ENCODE measurements at places on chromosomes 7 and 10.

DNA sequence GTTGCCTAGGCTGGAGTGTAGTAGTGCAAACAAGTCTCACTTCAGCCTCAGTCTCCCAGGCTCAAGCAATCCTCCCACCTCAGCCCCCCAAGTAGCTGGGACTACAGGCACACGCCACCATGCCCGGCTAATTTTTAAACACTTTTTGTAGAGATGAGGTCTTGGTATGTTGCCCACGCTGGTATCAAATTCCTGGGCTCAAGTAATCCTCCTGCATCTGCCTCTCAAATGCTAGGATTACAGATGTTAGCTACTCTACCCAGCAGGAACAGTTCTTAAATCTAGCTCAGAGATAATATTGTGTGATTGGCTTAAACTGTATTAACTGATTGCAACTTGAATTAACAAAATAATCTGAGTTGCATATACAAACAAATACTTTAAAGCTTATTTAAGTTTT, 82.9 kb downstream of the CDK14 start:
- DNase-seq, result no peak

- DNase-seq, result no peak
Observed at GRCh38 chr10:76327441-76327840, 896.0 kb downstream of the LRMDA start.

GRCh38 chr7:130929896-130930659, 196.1 kb upstream of the KLF14 start:
- DNase-seq, result no peak

DNA sequence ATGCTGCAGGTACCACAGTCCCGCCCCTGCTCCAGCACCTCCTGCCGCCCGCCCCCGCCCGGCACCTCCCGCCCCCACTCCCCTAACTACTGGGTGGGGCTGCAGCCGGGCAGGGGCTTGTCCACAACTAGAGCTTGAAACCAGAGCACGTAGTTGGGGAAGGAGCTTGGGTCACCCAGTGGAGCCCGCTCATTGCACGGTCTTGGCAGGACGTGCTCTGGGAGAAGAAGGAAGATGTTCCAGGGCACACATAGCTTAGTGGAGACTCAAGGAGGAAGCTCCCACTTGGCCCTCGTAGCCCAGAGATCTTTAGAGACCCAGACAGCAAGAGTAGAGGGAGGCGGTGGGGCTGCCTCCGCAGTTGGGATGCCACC, 692 bp downstream of the IGFBP1 start:
- no peak for DNase-seq

DNA sequence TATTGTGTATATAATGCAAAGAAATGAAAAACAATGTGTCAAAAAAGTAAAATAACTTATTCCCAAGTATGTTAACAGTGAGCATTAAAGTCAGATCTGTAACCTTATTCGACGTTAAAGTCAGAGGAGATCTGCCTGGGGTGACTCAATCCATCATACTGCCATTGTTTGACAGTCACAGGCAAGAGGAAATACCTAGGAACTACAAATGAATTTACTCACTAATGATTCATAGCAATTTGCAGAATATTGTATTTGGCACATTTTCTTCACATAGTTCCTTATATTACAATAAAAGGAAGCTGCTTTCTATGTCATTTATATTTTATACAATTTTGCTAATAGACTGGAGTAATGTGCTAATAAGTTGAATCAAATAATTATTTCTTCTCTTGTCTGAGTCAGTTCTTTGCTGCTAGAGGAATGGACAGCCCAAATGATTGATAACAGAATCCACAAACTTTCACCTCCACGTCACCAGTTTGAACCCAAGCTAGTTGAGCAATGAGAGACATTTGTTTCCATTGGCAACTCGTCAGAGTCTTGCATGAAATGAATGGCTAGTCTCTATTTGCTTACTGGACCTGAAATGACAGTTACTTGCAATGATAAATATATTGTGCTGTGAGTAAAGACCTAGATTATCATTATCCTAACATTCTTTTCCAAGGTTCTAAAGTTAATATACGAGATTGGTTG, 48.5 kb upstream of the TMEM106B start:
- DNase-seq, result no peak

GRCh38 chr10:122375679-122376160, 1.2 kb downstream of the PLEKHA1 start:
- DNase-seq, result no peak

DNA sequence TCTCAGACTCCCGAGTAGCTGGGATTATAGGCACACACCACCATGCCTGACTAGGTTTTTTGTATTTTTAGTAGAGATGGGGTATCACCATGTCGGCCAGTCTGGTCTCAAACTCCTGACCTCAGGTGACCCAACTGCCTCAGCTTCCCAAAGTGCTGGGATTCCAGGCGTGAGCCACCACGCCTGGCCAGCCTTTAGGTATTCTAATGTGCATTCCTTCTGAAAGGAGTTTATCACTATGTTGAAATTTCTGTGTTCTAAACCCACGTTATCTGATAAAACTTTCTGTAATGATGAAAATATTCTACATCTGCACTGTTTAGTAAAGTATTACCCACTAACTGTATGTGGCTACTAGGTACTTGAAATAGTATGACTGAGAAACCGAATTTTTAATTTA, 110.6 kb upstream of the IMMP2L start:
- DNase-seq, result no peak

DNA sequence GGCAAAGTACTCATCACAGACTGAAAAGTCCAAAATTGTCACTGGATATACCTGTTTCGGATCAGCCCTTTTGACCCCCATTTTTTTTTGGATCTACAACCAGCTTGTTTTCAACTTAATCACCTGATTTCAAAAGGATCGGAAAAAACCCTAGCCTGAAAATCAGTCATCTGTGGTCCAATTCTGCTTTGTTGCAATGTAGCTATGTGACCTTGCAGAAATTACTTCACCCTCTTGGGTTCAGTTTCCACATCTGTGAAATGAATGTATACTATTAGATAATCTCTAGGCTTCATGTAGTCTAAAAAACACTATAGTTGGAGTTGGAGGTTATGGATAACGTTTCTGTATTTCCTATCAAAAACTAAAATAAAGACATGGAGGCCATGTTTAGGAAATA, 37.1 kb downstream of the STEAP4 start:
- no peak for DNase-seq

GRCh38 chr7:18655506-18655905, 160.0 kb downstream of the HDAC9 start:
- no peak for DNase-seq

DNA sequence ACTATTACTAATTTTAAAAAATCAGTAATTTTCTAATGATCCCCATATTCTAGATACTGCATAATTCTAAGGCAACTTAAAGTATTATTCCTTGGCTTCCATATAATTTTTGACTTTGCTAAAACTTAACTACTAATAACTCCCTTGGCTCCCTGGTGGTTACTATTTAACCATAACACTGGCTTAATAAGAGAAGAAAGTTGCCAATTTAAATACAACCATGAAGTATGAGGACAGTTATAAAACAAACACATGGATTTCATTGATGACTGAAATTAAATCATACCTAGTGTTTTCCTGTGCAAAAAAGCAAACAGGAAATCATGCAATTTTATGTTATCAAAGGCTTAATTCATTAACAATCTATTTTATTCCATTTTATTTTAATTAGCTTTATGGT, 1073.9 kb downstream of the GRM8 start:
- DNase-seq, result no peak

GRCh38 chr7:52547308-52547910, 488.0 kb upstream of the POM121L12 start:
- DNase-seq, result no peak

GRCh38 chr10:78460204-78460603, 426.5 kb downstream of the RPS24 start:
- no peak for DNase-seq

DNA sequence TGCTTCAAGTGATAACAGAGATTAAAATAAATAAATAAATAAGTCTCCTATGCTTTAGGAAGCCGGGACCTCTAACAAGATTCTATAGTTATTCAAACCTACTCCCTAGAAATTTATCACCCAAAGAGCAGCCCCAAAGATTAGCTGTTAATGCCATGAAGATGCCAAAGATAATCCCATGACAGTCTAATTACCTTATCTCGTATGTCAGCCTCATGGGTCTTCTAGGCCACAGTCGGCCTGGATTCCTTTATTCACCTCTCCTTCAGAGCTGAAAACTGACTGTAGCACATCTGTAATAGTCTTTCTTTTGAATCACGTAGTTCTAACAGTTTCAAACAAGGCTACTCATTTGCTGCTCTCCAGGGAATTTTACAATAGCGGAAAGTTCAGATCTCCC, 24.2 kb downstream of the COL1A2 start:
- DNase-seq, result no peak

- no peak for DNase-seq
Observed at GRCh38 chr7:69162326-69162725, 435.9 kb upstream of the AUTS2 start.

DNA sequence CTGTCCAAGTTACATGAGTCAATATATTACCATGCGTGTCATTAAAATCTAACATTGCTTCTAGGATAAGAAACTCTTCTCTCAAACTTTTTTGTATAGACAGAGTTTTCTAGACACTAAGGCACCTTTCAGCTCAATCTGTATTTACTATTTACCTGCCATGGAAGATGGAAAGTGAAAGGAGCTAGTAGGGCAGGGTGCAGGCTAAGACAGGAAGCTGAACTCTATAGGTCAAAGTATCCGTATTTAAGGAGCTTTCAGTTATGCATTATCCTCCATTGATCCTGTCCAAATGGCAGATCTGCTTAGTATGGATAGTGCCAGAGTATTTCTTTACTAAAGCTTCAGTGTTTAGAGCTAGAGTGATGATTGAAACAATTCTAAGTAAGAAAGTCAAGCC, 612.8 kb downstream of the IPMK start:
- no peak for DNase-seq

- no peak for DNase-seq
Observed at GRCh38 chr10:132774902-132775863, 10.8 kb downstream of the NKX6-2 start.

DNA sequence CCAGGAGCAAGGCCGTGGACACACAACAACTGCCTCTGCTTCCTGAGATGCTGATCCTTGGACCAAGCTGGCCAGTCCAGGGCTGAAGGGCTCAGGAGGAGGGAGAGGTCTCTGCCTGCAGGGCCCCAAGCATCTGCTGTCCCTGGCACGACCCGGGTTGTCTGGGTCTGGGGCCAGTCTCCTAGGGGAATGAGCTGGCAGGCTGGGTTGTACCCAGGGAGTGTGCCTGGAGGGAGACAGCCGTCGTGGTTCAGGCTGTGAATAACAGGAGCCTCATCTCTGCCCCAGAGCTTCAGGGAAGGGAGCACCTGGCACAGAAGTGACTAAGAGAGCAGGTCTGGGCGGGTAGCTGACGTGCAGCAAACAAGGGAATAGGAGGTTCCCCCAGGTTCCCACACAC, 17.9 kb upstream of the SERPINE1 start:
- no peak for DNase-seq

GRCh38 chr10:50369931-50370330, 118.6 kb upstream of the ASAH2 start:
- DNase-seq, result no peak

DNA sequence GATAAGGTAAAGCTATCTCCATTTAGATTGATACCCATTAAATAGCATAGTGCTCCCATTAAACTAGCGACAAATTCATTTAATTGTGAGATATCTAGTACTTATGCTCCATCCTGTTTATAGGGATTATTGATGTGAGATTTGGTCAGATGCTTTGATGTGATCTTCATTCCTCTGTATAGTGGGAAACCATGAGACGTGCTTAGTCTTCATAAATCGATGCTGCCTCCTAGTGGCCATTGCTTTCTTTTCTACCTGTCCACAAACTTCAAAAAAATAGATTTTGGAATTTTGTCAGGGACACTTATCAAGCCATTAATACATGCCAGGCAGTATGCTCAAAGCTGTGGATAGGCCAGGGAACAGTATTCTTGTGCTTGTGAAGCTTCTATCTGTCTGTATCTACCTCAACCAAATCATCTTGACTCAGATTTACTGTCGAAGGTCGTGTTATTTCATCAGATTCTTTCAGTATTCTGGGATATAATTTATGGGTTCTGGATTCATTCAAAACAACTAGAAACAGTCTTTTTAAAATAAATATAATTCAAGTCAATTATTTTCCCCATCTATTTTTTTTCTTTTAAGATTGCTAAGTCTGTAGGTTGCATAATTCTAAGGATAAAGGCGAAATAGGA, 12.0 kb downstream of the LSM8 start:
- DNase-seq, result no peak

DNA sequence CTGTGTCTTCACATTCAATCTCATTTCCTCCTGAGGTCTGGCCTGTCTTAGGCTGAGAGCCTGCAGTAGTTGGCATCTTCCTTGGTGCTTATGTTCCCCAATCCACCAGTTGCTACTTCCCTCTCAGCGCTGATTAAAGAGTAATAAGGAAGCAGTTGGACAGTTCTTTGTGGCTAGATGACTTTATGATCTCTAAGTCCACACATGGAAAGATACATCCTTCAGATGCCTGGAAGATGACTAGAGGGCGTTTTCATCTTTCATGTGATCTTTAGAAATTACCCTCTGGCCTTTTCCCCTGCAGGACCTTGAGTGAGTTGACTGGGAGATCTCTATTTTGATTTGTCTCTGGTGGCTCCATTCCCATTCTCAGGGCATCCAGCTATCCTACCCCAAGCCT, 204.5 kb downstream of the GRM3 start:
- DNase-seq, result no peak

- DNase-seq, result no peak
Observed at GRCh38 chr10:43647576-43647975, 1.1 kb downstream of the ZNF32 start.

DNA sequence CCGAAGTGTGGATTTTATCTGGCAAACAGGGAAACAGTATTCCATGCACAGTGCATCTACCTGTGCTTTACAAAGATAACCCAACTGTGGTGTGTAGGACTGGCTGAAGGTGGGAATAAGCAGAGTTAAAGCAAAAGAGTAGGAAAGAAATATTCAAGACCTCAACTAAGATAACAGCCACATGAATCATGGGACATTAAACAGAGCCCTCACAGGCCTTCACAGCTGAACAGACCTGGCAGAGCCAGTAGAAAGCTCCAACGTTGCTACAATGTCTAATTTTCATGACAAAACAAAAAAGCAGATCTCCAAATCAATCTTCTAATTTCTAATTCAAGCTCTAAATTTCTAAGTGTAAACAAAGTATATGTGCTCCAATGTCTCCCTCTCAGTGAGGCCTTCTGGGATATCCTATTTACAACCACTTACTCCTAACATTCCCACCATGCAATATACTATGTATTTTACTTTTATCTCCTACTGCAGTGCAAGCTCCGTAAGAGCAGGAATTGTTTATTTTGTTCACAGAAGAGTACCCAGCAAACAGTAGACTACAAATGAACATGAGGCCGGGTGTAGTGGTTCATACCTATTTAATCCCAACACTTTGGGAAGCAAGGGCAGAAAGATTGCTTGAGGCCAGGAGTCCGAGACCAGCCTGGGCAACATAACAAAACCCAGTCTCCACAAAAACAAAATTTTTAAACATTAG, 63.5 kb downstream of the UBE2H start:
- DNase-seq, result no peak

DNA sequence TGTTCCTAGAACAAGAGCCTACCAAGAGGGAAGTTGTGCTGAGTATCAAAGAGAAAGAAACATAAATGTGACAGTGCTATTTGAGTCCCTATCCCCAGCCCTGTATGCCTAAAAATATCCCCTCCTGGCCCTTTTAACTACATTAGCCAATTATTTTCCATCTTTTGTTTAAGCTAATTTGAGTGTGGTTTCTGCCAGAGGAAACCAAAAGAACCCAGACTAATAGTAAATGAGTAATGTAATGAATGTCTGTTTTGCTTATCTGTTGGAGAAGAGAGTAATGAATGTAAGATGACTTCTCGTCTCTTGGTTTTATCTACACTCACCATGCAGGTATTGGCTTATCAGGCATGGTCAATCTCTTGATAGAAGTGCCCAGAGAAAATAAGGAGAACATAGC, 134.4 kb upstream of the CDK1 start:
- no peak for DNase-seq

GRCh38 chr10:58291538-58292174, 22.7 kb downstream of the CISD1 start:
- DNase-seq, result no peak
